ENCODE measurements at places on chromosomes 2 and 18. TPM values are rescaled to one million over a fixed set of nuclear protein-coding genes. Genes with fewer than 3 reads are reported as not detected.

Gene PIEZO2
- total RNA-seq = 0.18 TPM

Gene TMEM247
- not detected for total RNA-seq

Gene ICOS
- total RNA-seq = not detected

Gene POTEC
- total RNA-seq = not detected

Gene KCNIP3
- total RNA-seq = 0.71 TPM

Gene NR4A2
- 0.76 TPM for total RNA-seq

Gene FOXD4L1
- not detected for total RNA-seq

Gene WIPF1
- total RNA-seq = 8.4 TPM

Gene GRHL1
- total RNA-seq = 0.97 TPM

Gene CHAC2
- total RNA-seq = 10.3 TPM

Gene DAPL1
- not detected for total RNA-seq

Gene ADGRF3
- total RNA-seq = not detected

Gene SOX11
- total RNA-seq = not detected

Gene KIF5C
- 2.8 TPM for total RNA-seq

Gene DLGAP1
- 6.2 TPM for total RNA-seq

Gene SLC4A3
- 0.25 TPM for total RNA-seq

Gene DYSF
- total RNA-seq = 243 TPM

Gene WDR12
- 26.6 TPM for total RNA-seq

Gene SLC16A14
- total RNA-seq = 0.65 TPM

Gene SULT1C4
- 1.6 TPM for total RNA-seq

Gene RAB11FIP5
- 32.6 TPM for total RNA-seq

Gene SCRN3
- 13.9 TPM for total RNA-seq

Gene CXCR1
- 0.55 TPM for total RNA-seq

Gene TBR1
- not detected for total RNA-seq

Gene REEP1
- 4.5 TPM for total RNA-seq

Gene SUMO1
- total RNA-seq = 52.5 TPM

Gene LHCGR
- total RNA-seq = not detected

Gene NPPC
- total RNA-seq = not detected

Gene EPB41L3
- total RNA-seq = 24.4 TPM

Gene MTCL1
- 8.6 TPM for total RNA-seq

Gene WDR54
- 2.0 TPM for total RNA-seq

Gene RND3
- total RNA-seq = 2.1 TPM

Gene RASGRP3
- 12.2 TPM for total RNA-seq

Gene CROCC2
- not detected for total RNA-seq

Gene NETO1
- total RNA-seq = not detected

Gene WNT10A
- not detected for total RNA-seq
